ENCODE measurements at places on chromosomes 5 and 9.

- DNase-seq: no peak
Measured at GRCh38 chr5:88670461-88670860, 212.5 kb downstream of the MEF2C start.

DNA sequence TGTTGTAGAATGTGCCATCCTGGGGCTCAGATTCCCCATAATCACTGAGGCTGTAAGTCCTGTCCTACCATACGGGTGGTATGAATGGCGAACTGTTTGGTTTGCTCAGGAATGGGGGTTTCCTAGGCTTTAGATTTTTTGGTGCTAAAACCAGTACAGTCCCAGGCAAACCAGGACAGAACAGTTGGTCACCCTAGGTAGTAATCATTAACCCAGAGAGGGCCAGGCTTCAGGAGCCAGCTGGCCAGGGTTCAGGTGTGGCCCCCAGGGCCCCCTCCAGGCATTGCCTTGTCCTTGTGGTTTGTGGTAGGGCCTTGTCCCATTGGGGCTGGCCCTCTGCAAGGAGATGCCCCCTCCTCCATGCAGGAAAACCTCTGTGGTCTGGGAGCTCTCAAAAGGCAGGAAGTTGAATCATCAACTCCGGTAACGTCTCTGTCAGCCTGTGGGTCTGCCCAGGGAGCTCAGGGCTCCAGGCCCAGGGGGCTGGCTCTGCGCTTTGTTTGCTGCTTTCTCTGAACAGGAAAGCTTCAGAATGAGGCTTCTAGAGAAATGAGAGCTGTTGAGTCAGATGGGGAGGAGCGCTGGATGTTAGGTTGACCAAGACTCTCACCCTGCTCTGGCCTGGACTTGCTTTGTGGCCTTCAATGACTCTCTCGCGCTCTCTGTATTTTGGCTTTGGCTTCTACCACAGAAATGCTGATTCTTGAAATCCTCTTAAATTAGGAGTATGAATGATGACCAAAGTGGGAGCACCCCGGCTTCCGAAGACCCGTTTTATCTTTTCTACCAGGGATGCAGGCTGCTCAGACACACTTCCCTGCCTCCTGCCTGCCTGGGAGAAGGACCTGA, 22.2 kb upstream of the JADE2 start:
- peak; percentile 36 for DNase-seq

DNA sequence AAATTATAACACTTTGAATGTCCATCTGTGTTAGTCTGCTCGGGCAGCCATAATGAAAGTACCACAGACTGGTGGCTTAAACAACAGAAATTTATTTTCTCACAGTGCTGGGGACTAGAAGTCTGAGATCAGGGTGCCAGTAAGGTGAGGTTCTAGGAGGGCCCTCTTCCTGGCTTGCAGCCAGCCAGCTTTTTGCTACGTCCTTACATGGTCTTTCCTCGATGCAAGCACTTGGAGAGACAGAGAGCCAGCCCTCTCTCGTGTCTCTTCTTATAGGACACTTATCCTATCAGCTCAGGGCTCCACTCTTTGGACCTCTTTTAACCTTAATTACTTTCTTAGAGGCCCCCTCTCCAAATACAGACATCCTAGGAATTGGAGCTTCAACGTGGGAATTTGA, 351.8 kb downstream of the SPOCK1 start:
- DNase-seq: no peak

- no peak for DNase-seq
Measured at GRCh38 chr9:1617419-1617818, 397.7 kb upstream of the SMARCA2 start.

DNA sequence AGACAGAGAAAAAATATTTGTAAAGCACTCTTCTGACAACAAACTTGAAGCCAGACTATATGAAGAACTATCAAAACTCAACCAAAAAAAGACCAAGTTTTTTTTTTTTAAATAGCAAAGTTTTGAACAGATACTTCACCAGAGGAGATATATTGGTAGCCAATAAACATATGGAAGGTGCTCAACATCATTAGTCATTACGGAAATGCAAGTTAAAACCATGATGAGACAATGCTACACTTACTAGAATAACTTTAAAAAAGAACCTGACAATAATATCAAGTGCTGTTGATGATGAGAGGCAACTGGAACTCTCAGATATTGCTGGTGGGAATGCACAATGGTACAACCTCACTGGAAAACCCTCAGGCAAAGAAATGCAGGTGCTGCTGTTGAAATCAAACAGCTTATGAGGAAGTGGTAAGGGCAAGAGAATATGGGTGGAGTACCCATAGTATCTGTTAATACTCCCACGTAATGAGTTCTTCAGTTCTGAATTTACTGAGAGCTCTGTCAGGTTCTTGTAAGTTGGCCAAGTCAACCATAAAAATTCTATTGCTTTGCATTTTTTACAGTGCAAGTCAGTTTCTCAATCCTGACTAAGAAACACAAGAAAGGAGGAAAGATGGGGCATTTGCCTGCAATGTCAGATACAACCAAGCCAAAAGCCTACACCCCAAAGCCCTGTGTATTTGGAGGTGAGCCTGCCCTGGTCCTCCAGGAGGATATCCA, 87.3 kb upstream of the GNAQ start:
- DNase-seq: peak; percentile 52

DNA sequence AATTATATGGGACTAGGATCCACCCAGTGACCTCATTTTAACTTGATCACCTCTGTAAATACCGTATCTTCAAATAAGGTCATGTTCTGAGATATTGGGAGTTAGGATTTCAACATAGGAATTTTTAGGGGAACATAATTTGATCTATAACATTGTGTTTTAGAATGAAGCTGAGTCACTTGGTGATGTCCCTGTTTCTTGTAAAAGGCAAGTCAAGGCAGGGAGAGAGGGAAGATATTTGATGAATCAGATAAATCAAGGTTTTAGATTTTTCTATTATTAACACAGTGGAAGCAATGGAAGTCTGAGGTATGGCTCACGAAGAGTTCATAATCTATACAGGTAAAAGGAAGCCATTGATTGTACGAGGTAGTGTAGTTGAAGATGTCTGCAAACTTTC, 11.8 kb upstream of the GPR151 start:
- DNase-seq: no peak

GRCh38 chr5:171441246-171441791, 21.9 kb downstream of the FGF18 start:
- DNase-seq: no peak

Measured in CD4-positive, alpha-beta memory T cell (primary cell).